Brain (organoid and tissue), 16 donors: ENCODE measurements at places on chromosomes 7 and 10.
A peak's percentile ranks its signal among the peaks of the same experiment; 100 is the strongest.

GRCh38 chr10:18551473-18551872 is 99.9 kb downstream of the NSUN6 start:
- no peak for DNase-seq

DNA sequence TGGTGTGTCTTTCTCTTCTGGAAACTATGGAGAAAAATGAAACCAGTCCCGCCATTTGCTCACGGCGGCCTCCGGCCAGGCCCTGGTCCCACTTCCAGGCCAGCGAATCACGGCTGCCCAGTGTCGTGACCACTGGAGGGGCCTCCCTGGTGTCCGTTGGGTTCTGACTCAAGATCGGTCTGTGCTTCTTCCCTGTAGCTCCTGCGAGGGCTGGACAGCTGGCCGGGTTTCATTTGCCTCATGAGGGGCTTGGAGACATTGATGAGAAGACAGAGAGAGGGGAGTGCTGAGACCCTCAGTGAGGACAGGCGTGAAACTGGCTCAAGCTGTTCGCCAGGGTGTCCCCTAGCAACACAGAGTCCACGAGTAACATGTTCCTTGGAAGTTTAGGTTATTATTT is 108.6 kb downstream of the ADARB2 start:
- DNase-seq: no peak

- no peak for DNase-seq
Measured at GRCh38 chr10:77091597-77092165, 545.9 kb downstream of the KCNMA1 start.

DNA sequence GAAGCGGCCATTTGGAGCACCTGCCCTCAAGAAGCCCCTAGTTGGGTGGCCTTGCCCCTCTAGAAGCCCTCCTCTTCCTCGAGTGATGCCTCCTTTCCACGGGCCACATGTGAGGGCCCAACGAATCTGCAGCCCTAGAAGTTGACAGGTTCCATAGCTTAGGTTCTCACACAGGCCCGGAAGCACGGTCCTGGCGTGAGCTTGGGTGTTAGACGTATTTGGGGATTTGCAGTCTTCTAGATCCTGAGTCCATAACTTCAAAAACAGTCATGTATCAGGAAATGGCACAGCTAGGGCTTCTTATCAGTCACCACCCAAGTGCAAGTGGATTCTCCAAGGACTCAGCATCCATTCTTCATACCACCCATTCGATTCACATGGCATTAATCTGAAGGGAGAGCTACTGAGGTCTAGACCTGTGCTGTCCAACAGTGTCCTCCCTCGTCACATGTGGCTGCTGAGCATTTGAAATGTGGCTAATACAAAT is 477 bp upstream of the FBXW4 start:
- DNase-seq: no peak

DNA sequence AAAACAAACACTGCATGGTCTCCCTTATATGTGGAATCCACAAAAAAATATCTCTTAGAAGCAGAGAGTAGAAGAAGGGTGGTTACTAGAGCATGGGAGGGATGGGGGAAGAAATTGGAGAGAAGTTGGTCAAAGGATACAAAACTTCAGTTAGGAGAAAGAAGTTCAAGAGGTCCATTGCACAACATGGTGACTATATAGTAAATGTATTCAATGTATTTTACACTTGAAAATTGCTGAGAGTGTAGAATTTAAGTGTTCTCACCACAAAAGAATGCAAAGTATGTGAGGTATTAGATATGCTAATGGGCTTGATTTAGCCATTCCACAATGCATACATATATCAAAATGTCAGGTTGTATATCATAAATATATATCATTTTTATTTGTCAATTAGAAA is 232.0 kb upstream of the CELF2 start:
- DNase-seq: no peak

GRCh38 chr7:105816954-105817615 is 59.3 kb downstream of the ATXN7L1 start:
- no peak for DNase-seq

- peak; percentile 34 for DNase-seq
Measured at GRCh38 chr10:16182144-16182543, 254.7 kb upstream of the PTER start.

- DNase-seq: no peak
Measured at GRCh38 chr10:62915158-62915557, 99.0 kb upstream of the EGR2 start.

DNA sequence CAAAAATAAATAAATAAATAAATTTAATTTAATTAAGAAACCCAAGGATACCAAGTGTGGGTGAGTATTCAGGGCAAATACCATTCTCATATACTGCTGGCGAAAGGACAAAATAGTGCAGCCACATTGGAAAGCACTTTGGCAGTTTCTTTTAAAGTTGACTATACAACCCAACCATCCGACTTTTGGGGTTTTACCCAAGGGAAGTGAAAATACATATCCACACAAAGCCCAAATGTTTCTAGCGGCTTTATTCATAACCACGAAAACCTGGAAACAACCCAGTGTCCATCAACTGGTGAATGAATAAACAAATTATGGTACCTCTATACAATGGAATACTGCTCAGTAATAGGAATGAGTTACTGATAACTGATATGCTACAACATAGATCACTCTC is 36.2 kb upstream of the OGDHL start:
- DNase-seq: no peak

DNA sequence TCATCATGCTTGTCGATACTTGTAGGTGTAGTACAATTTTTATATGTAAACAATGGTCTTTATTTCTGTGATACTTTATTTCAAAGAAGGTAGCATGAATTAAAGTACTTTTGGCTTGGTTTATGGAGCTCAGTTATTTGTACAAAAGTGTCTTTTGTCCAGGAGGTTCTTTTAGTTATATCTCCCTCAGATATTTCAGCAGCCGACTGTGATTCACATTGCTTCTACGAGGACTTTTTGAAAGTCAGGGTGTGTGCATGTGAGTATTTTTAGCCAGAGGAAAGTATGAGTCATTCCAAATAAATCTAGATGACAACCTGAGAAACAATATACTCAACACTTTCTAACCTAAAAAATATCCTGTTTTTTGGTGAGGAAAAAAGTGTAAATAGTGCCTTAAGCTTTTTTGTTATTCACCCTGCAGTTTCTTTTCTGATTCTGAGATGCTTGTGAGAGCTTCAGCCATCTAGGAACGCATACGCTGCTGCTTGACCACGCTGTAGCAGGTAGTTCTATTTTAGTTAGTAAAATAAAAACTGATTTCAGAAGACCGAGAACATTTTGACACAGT is 595 bp upstream of the SUN1 start:
- no peak for DNase-seq

GRCh38 chr7:98681511-98681910 is 64.4 kb downstream of the NPTX2 start:
- DNase-seq: peak; percentile 13

DNA sequence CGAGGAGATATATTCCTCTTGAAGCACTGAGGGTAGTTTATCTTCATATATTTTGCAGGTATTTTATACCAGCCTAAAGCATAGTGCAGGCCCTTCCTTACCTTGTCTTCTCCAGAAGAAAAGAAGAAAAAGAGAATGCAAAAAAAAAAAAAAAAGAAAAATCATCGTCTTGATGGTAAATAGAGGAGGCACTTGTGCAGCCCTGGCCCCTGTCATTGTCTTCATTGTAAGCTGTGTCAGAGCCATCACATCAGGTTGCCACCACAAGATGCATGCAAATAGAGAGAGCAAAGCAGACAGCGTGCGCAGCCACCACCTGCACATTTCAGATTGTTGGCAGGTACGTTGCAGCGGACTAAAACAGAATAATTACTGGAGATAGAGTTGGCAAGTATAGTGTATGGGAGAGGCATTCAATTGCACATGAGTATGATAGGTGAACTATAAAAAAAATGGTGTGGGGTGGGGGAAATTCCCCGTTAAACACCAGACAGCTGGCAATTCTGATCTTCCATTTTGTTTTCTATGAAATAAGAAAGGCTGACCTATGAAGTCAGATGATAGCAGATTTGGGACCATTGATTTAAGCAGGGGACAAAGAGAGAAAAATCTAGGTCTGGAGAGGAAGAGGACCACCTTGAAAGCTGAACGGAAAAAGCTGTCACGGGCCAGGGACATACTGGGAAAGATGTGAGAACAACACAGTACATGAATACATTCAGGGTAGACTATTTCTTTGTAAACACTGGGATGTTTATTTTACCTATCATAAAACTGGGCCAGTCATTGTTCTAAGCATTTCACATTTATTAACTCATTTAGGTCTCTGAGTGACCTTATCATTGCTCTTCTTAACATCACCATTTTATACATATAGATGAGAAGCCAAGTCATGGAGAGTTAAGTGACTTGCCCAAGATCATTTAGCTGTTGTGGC is 306.3 kb upstream of the SP8 start:
- DNase-seq: peak; percentile 11

DNA sequence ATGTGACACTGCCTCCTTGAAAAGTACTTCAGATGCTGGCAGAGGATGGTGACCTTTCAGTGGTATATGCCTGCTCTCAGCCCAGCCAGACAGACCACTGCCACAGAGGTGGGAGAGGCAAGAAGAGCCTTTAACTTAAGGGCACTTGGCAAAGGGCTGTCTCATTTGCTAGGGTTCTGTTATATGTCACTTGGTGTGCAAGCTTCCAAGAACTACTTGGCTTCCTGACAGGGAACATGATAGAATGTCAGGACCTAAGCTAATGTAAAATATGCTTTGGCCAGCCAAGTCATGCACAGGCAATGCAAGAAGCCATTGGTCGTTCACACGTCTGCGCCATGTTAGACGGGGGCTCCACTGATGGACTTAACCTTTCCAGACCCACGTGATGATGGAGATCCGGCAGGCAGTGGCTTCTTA is 54.7 kb downstream of the RBM20 start:
- DNase-seq: no peak

- DNase-seq: no peak
Measured at GRCh38 chr10:62082729-62083411, 181.4 kb downstream of the ARID5B start.

DNA sequence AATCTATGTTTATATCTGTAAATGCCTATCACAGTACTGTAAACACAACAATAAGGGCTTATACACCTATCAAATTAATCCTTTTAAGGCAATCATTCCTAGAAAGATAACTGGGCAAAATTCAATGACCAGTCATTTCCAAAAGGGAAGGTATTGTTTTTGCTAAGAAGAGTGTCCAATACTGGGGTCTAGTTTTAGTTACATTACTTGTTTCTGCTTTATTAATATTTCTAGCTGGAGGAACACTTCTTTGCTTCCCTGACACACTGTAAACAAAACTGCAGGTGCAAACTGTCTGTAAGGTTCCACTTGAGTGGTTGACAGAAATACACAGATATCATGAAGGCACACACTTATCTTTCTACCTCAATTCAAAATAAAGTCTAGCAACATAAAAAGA is 84.2 kb upstream of the FAM133B start:
- DNase-seq: no peak

GRCh38 chr7:156004265-156005201 is 192.3 kb upstream of the SHH start:
- DNase-seq: no peak

DNA sequence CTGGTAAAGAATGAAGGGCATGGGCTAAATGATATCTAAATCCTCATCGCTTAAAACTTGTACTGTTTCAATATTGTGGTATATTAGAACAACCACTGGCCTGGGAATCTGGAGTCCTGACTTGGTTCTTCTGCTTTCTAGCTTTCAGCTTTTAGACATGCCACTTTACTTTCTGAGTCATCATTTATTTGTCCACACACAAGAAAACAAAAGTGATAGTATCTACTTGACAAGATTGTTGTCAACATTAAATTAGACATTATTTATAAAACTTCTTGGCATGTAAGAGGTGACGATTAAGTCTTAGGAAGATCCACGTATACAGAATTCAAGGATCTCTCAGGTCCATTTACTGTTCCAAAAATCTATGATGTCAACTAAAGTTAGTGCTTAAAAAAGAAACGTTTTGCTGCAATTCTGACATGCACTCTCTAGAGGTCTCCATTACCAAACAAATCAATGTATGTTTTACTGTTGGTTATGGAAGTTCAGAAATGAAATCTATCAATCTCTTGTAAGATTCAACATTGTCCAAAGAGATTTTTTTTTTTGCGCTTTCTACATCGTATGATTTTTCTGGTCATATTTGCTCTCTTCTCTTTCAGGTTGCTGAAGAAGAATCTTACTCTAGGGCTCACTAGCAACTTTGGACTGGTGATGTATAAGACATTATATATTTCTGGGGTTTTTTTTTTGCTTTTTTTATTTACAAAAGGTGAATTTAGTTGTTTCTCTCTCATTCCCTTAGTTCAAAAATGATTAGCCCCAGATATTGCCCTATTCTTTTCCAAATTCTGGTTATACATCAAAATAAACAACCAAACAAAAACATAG is 53.6 kb upstream of the DYNC1I1 start:
- DNase-seq: peak; percentile 60

- peak; percentile 47 for DNase-seq
Measured at GRCh38 chr7:19665399-19666008, 43.3 kb downstream of the POLR1F start.

DNA sequence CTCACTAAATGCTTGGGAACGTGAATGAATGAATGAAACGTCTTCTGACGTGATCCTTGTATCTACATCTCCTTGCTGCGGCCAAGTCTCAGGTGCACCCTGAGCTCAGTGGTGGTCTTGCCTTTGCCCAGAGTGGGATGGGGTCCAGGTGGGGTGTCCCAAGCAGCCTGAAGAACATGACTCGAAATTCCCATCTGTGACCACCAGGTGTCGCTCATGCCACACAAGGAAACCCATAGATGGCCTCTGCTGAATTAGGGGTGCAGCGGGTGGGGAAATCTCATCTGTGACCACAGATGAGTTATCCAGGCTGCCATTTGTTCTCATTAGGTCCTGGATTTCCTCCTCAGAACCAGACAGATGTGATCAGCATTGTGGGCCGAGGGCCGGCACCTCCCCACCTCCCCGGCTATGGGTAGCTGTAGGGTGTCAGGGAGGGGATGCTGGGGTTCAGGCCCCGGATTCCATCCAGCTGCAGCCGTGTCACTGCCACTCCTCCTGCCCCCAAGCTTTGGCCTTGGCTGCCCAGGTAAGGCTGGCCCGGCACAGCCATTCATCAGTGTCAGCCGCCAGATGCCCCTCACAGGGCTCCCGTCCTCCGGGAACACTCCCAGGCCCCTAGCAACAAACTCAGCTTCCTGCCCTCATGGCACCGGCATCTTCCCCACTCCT is 21.0 kb upstream of the GNA12 start:
- peak; percentile 94 for DNase-seq

DNA sequence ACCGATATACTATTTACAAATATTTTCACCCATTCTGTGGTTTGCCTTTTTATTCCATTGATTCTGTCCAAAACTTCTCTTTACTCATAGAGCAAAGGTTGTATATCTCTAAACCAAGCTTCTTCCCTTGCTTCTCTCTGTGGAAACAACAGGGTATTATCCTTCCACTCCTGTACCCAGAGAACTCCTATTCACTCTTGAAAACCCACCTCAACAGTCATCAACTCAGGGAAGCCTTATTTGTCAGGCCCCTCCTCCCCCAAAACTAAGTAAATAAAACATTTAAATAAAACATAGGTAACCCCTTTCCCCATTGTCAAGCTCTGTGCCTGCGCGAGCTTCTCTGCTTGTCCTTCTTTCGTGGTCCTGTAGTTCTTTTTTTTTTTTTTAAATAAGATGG is 44.6 kb downstream of the GTF2IRD1 start:
- no peak for DNase-seq
